ENCODE measurements at places on chromosomes 5 and 9.

DNA sequence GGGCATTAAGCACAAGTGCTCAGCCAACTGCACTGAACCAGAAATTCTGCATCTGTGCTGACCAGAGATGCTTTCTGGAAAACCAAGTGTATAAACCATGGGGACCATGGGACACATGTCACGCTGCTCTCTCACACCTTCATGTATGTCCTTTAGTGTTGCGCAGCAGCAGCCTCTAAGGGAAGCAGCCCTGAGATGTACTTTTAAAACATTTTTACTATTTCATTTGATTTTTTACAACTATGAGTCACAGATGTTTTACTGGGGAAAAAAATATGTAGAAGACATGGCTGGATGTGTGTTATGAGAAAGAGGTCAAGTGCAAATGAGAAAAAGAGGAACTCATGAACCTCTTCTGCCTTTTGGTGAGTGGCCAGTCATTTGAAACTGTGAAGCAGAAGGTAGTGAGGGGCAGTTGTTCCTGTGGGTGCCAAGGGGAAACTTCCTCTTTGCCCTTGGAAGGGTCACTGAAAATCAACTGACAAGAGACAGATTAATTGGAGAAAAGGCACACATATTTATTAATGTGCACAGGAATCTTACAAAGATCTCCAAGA, 31.4 kb upstream of the SYK start:
- DNase-seq: no peak

DNA sequence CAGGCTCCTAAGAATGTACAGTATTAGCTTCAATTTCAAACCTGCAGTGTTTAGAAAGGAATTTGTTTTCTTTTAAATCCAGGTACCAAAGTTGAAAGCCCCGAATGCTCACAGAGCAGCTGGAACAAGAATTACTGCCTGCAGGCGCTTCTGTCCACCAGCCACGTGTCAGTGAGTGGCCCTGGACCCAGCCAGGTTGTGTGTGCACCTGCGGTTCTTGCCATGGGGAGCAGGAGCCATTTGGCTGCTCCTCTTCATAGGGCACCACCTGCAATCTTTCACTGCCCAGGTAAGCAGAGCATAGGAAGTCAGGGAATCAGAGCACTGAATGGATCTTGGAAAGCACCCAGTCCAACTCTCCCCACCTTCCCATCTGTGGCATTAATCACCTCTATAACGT, 79.5 kb upstream of the PIP5K1B start:
- DNase-seq: no peak

DNA sequence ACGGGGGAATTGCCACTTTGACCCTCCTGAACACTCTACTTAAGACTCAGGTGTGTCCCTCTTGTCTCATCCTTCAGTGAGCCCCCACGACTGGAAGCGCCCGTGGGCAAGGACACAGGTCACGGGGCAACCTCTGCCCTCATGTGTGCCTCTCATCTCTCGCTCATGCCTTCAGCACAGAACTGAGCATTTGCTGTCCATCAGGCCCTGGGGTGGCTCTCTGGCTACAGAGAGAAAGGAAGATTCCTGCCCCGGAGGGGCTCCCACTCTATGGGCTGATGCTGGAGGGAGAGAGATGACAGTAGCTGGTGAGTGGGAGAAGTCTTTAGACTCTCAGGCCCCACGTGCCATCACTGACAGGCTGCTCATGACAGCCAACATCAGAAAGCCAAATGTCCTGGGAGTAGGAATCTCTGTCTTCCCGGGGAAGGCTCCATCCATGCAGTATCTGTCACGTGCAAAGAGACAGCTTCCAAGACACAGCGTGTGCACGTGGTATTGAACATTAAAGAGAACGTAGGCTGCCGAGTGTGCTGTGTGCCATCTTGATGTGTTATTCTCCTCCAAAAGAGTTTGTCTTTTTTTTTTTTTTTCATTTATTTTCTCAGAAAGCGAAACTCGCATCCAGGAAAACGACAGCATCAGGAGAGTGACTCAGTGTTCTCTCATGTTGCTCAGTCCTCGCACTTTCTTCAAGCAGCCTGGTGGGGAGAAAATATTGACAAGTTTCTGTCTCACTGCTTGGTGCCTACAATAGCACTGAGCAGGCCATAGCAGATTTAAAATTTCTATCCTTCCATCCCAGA, 190.5 kb downstream of the GAS1 start:
- no peak for DNase-seq

GRCh38 chr5:168308976-168309598, 17.6 kb downstream of the WWC1 start:
- no peak for DNase-seq

DNA sequence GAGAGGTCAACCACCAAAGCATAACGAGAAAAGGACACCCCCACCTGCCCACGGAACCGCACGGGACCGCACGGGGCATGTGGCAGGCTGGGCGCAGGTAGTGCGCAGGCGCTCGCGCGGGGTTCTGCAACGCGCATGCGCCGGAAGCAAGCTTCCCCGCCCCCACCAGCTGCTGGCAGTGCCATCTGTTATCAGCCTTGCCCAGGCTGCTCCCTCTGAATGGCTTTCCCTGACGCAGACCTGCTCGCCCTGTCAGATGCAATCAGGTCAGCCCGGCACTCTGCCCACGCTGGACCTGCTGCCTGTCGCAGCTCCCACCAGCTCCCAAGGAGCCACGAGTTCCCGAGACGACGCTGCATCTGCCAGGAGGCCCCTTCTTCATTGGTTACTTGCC, 22.8 kb downstream of the PTCH1 start:
- DNase-seq: no peak

DNA sequence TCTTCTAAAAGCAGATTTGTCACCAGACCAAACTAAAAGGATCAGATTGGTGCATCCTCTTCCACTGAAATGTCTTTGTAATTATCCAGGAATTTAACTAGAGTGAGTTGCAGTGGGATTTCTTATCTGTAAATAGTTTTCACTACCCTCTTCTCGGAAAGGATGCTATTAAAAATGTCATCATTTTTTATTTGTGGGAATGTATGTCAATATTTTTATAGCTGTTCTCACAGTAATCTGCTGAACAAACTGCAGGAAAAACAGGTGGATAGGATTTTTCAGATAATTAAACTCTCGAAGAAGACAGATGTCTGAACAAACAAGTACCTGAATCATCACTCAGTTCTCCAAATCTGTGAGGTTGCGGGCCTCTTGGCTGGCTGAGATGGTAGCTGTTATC, 62.7 kb downstream of the RAB14 start:
- DNase-seq: no peak

- DNase-seq: no peak
These were observed 816.5 kb downstream of the EFNA5 start for GRCh38 chr5:106854105-106854687.

DNA sequence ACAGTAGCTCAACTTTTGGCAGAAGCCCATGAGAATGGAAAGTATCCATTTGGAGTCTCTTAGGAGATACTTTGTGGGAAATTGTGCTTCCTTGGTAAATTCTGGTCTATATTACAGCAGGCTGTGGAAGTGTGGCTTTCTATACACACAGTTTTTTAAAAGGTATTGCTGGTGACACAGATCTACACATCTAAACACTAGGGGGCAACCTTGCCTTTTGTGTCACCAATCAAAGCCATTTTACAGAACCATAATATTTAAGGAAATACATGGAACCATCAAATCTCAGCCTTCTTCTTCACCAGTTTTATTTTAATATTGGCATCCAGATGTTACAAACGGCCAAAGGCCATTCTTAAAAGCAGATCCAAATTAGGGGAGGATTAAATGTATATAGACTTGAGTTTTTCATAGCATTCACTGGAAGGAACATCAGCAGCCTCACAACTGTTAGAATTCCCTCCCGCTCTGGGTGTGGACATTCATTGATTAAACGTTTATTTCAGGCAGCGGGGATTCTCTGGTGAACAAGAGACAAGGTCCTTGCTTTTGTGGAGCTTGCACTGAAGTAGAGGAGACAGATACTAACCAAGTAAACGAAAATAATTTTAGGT, 132.4 kb upstream of the EPB41L4A start:
- no peak for DNase-seq

DNA sequence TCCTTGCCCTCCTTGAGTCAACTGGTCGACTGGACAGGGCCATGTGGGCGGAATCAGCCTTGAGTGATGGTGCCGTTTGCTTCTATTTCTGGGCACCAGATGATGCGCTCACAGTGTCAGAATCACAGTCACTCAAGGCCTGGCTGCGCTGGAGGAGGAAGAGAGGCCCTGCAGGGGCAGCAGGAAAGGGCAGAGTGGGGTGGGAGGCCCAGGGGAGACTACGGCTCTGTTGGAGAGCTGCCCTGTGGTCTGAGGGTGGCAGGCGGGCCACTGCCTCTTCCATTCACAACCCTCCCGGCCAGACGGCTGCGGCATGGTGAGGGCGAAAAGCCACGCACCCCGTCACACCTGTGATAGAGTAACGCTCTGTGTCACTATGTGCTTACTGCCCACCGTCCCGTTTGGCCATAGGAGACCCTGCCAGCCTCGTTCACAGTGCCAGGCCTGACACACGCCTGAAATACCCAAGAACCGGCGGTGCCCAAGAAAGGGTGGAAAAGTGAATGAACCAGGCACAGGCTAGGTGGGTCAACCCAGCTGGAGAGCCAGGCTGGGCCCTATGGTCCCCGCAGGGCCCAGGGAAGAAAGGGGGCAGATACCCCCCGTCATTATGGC, 9.9 kb downstream of the PLPP7 start:
- no peak for DNase-seq

Data from stimulated activated CD8-positive, alpha-beta memory T cell treated with anti-CD3 and anti-CD28 coated beads, Interleukin-15, amount 100 ng/mL, for 48 hours (primary cell).